Activated T-cell treated with anti-CD3 and anti-CD28 coated beads, Interleukin-2, amount 50 U/mL, for 72 hours (primary cell): ENCODE measurements at places on chromosomes 11 and 22. TPM values are rescaled to one million over a fixed set of nuclear protein-coding genes. Genes with fewer than 3 reads are reported as not detected.

Gene KREMEN1
- total RNA-seq = 0.53 TPM

GRCh38 chr11:63838150-63838677 lies 696 bp upstream of the MARK2 start:
- no peak for DNase-seq

GRCh38 chr22:30829901-30830550 lies 135.4 kb downstream of the OSBP2 start:
- DNase-seq = no peak

- DNase-seq = no peak
Observed at GRCh38 chr22:39303358-39303757, 16.1 kb downstream of the RPL3 start.

- no peak for DNase-seq
Observed at GRCh38 chr11:69867076-69868005, 48.1 kb upstream of the FGF3 start.

GRCh38 chr22:33577862-33578411 lies 342.3 kb downstream of the LARGE1 start:
- DNase-seq = no peak

DNA sequence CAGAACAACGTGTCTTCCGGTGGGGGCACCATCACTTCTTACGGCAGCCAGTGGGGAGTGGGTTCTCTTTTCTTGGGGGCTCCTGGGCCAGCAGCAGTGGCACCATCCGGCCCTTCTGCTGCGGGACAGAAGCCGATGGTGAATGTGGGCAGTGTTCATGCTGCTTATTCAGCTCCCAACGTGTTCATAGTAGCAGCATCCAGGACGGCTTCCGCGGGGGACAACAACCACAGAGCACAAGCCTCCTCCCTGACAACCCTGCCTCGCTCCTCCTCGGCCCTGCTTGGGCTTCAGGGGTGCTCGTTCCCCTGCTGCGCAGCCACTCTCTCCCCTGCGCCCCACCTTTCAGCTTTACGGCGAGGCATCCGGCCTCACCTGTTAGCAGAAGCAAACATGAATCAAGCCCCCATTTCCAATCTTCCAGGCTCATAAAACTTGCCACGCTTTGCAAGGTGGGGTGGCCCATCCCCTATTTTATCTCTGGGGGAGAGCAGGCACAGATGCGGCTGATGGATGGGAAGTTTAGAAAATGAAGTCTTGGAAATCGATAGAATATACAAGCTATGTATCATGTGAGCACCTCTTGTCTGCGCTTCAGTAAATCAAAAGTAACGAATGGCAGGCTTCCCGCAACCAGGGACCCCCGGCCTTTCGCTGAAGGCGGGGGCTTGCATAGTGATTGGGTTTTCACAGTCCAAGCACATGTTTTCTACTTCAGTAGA lies 191.8 kb upstream of the NECTIN1 start:
- DNase-seq = no peak

GRCh38 chr22:41485033-41485432 lies 16.1 kb downstream of the ACO2 start:
- no peak for DNase-seq
